ENCODE measurements at places on chromosomes 2 and 18.
A peak's percentile ranks its signal among the peaks of the same experiment; 100 is the strongest.

- no peak for DNase-seq
Observed at GRCh38 chr2:73036766-73037165, 34.7 kb downstream of the SFXN5 start.

GRCh38 chr18:43875511-43875910 is 598.2 kb upstream of the SYT4 start:
- DNase-seq: no peak

DNA sequence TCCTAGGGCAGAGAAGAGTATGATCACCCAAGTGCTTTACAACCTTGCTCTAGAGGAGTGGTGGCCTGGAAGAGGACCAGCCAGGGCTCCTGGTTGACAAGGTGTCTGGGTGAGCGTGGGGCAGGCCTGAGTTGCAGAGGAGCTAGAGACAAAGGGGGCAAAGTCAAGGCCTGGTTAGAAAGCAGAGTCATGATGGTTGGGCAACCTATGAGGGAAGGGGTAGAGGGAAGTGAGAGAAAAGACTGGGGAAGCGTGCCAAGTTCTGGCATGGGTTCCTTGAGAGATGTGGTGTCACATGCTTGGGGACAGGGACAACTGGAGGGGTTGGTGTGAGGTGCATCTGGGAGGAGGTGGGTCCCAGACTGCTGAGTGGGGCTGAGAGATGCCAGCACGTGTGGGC is 13.5 kb downstream of the ZFP36L2 start:
- peak; percentile 95 for DNase-seq

- peak; percentile 46 for DNase-seq
Observed at GRCh38 chr2:181304011-181304844, 153.0 kb upstream of the ITGA4 start.

GRCh38 chr2:131044075-131044756 is 49.0 kb downstream of the FAM168B start:
- no peak for DNase-seq

Measured in RPMI8226 (cell line).